ENCODE measurements at places on chromosomes 13 and 19. TPM values are rescaled to one million over a fixed set of nuclear protein-coding genes. Genes with fewer than 3 reads are reported as not detected.

Gene ZNF333
- 20.4 TPM for total RNA-seq

Gene RNF6
- 17.3 TPM for total RNA-seq

DNA sequence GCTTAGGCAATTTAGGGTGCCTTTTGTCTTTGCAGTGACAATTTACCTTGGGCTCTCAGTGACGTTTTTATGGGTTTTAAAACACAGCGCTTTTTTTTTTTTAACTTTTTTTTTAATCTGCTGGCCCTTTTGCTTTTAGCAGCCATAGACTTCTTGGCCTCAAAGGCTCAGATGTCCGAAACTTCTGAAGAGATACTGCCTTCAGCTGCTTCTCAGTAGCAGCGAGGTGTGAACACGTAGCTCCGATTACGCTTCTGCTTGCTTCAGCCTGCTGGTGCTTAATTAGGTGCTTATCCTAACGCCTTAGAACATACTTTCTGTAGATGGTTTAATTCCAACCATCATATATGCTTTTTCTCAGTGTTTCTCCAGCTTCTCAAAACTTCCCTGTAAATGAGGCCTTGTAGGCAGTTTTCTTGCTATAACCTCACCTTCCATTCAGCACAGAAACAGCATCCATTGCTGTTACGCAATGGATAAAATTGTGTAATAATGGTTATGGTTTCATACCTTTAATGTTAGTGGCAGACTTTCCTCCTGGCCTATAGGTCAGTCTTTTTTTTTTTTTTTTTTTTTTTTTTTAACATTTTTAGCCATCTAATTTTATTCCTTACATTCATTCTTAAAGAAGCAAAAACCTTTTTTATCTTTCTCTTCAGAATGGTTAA, 723.9 kb downstream of the GPC5 start:
- H3K4me1 ChIP-seq: no peaks in the 10 kb centered on the region
- H3K27me3 ChIP-seq: no peaks in the 10 kb centered on the region
- H3K4me3 ChIP-seq: no peak overlapping the region
- DNase-seq: peak; percentile 12

Gene ACTN4
- 127 TPM for total RNA-seq

DNA sequence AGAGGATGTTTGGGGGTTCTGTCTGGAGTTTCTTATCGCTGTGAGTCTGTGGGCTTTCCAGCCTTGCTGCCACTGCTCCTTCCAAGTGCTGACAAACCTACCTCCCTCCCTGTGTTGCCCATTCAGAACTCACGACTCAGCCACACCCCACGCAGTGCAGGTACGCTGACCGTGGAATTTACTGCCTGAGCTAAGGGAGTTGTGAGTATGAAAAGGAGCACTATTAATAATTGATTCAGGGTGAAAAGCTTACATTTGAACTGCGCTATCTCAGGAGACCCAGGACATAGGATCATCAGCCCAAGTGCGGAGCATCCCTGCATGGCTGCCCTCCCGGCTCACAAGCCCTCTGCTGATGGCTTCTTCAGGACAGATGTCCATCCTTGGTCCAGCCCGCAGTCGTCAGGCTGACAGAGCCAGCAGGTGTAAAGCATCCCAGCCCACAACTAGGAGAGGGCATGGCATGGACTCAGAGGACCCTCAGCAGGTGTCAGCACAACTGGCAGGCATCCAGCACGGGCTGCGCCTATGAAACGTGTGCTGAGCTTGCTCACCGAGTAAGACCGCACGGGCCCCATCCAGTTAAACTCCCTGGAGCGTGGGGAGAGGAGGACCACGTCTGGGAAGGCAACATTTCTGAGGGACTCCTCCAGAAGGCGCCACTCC, 244.0 kb downstream of the COL4A1 start:
- no peak for DNase-seq
- H3K27me3 ChIP-seq: no peaks in the 10 kb centered on the region
- H3K4me1 ChIP-seq: no peaks in the 10 kb centered on the region
- no peak overlapping the region for H3K27ac ChIP-seq
- H3K4me3 ChIP-seq: no peak overlapping the region

GRCh38 chr19:12783291-12783848, 7.9 kb upstream of the JUNB start:
- H3K4me3 ChIP-seq: peak overlapping the region; percentile 66
- no peak overlapping the region for H3K27ac ChIP-seq
- peaks cover 33% of the 10 kb centered on the region for H3K4me1 ChIP-seq

Gene PABPC3
- total RNA-seq: 0.17 TPM

DNA sequence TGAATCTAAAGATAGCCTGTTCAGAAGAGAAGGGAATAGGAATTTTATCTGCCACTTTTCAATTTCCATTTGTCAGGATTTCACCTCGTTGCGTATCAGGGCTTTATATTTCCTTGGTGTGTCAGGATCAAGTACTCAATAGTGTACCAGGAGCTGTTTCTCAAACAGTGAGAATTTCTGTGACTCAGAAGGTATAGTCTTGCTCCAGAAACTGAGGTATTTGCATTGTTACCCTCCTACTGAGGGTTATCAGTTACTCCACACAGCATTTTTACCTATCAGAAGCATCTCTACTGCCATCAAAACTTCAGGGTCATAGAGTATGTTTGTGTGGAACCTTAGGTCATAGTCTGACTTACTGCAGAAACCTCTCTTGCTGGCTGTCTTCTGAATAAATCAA, 271.7 kb upstream of the EDNRB start:
- no peak overlapping the region for H3K4me3 ChIP-seq
- H3K27me3 ChIP-seq: no peaks in the 10 kb centered on the region
- H3K27ac ChIP-seq: no peak overlapping the region
- no peak for DNase-seq
- H3K36me3 ChIP-seq: no peaks in the 10 kb centered on the region
- H3K4me1 ChIP-seq: peaks cover 11% of the 10 kb centered on the region

Gene GARIN5A
- total RNA-seq: 8.4 TPM

Gene TTYH1
- total RNA-seq: 128 TPM

- H3K27me3 ChIP-seq: peaks cover 52% of the 10 kb centered on the region
- H3K36me3 ChIP-seq: no peaks in the 10 kb centered on the region
- peaks cover 12% of the 10 kb centered on the region for H3K4me1 ChIP-seq
- DNase-seq: no peak
- H3K4me3 ChIP-seq: no peak overlapping the region
Observed at GRCh38 chr19:49020342-49020741, 3.5 kb upstream of the LHB start.

GRCh38 chr19:28609091-28609755, 603.7 kb downstream of the UQCRFS1 start:
- DNase-seq: no peak
- H3K36me3 ChIP-seq: no peaks in the 10 kb centered on the region
- no peak overlapping the region for H3K27ac ChIP-seq
- no peaks in the 10 kb centered on the region for H3K4me1 ChIP-seq
